ENCODE measurements at places on chromosomes 12 and 14. TPM values are rescaled to one million over a fixed set of nuclear protein-coding genes. Genes with fewer than 3 reads are reported as not detected.

DNA sequence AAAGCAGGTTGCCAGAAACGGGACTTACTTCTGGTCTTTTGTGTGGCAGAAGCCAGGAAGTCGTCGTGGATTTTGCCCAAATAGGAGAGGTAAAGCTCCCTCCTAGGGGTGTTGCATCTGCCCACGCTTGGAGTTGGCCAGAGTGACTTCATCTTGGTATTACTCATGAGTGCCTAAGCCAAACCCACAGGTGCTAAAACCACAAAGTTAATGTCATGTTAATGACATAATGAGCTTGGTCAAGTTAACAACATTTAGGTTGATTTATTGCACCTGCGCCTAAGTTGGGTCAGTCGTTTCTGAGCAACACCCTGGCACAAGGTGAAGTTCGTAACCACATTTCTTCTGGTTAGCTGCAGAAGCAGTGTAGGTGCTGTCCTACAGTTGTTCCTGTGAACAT is 225.2 kb downstream of the FUT8 start:
- no peak for DNase-seq

DNA sequence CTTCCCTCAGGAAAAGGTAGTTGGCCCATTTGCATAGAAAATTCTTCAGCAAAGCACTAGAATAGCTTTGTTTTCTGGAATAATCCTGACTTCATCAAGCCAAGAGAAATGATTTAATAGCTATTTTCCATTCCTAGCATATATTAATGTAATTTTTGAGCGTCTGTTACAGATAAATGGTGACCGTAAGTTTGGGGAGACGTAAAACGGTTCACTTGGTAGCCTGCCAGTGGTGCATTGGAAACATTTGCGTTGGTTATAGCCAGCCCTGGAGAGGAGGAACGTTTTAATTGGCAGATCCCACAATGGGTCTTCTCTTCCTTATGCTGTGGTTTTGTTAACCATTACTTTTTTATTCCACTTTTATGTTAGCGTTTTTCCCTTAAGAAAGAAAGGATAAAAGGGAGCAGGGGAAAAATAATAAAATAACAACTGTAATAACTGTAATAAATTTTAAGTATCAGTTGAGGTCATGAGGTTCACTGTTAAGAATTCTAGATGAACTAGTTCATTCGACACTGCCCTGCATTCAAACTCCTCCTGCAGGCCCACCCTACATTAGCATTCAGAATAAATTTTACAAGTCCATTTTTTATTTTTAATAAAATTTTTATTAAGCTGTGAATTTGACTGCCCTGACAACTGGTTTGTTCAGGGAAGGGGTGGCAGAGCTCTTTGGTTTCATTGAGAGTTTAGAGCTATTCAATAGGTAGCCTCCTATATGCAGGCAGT is 300.7 kb downstream of the ERC1 start:
- no peak for DNase-seq

DNA sequence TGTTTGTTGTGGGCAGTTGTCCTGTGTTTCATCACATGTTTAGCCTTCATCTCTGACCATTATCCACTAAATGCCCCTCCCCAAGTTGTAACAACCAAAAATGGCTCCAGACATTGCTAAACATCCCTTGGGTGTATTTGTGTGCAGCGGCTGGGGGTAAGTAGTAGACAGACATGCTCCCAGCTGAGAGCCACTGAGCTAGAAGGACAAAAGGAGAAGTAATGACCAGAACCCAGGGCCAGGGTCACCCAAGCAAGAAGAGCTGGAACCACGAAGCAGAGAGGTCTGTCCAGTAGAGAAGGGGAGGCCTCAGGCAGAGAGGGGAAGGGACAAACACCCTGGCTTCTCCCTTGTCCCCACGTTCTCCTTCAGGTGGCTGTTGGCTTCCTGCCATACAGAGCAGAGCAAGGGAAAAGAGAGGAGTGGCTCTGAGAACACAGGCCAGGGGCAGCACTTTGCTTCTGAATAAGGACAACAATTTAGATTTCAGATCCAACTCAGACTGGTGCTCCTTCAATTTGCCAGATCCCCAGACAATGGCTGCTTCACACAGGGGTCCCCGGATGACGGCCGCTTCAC is 55.2 kb downstream of the NDUFA12 start:
- no peak for DNase-seq

- no peak for DNase-seq
Measured at GRCh38 chr12:122094735-122095631, 16.4 kb downstream of the MLXIP start.

- DNase-seq = no peak
Measured at GRCh38 chr12:78864870-78865463, 393 bp downstream of the SYT1 start.

DNA sequence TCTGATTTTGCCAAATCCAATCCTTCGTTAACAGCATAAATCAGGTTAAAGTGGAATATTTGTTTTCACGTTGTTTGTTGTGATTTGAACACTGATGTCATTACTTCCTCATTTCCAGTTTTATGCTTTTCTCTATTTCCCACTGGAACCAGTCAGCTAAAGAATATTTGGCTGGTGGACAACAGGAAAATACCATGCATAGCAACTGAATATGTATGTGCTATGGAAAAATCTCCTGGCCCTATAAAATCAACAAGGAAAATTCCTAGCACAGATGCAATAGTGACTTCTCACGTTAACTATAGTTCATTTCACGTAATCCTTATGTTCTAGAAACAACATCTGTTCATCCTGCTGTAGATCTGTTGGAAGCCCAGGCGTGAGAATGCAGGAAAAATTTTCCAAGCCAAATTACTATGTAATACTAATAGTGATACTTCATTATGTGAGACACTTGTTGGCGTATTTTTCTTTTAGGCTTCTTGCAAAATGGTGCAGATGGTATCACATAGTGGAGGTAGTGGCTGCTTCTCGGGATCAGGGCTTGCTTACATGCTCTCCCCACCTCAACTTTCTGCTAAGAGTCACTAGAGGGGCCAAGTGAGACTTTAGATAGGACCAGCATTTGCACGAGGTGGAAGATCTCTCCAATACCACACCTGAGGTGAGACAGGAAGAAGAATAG is 86.3 kb upstream of the USP44 start:
- no peak for DNase-seq

GRCh38 chr12:114625294-114625851 is 58.6 kb downstream of the TBX3 start:
- peak; percentile 71 for DNase-seq

DNA sequence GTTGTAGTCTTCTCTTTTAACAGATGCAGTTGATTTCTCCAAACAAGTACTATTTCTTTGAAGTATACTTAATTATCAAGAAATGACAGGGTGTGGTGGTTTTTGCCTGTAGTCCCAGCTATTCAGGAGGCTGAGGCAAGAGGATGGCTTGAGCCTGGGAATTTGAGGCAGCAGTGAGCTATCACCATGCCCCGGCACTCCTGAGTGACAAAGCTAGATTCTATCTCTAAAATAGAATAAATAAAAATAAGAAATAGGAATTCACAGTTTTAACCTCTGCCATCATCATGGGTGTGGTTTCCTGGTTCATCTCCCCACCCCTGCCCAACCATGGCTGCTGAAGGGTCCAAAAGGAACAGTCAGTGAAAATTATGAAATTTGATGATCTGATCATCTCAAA is 290.2 kb upstream of the FLRT2 start:
- no peak for DNase-seq

DNA sequence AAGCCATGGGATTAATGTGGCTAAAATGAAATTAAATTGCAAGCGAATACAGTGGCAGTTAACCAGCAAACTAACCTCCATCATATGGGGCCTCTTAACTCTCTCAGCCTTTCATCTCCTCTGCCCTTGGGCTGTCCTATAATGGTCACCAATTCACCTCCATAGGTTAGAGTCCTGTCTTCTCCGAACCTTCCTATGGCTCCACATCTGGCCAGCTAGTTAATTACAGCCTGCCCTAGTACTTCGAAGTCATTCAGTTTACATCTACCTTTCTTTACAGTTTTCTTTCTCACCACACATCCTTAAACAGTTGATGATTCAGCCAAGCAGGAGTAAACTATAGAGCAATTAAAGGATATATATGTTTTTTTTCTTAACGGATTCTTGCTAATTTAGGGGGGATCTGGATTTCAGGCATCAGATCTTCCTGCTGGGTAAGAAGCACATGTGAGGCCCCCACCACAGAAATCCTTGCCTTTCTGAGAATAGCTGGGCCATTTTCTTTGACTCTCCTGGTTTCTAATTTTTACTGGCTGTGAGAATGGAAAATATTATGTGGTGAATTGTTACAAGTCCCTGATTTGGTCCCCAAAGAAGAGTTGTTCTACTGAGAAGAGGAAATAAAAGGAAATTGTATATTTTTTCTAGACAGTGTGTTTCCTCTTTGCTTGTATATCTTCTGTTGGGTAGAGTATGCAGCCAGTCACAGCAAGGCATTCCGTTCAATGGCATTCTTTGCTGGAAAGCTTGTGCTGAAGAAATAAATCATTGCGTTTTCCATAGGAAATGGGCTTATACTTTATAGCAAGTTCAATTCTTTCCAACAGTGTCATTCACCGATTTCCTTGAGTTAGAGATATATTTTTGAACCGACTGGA is 16.7 kb downstream of the HMGA2 start:
- peak; percentile 79 for DNase-seq

DNA sequence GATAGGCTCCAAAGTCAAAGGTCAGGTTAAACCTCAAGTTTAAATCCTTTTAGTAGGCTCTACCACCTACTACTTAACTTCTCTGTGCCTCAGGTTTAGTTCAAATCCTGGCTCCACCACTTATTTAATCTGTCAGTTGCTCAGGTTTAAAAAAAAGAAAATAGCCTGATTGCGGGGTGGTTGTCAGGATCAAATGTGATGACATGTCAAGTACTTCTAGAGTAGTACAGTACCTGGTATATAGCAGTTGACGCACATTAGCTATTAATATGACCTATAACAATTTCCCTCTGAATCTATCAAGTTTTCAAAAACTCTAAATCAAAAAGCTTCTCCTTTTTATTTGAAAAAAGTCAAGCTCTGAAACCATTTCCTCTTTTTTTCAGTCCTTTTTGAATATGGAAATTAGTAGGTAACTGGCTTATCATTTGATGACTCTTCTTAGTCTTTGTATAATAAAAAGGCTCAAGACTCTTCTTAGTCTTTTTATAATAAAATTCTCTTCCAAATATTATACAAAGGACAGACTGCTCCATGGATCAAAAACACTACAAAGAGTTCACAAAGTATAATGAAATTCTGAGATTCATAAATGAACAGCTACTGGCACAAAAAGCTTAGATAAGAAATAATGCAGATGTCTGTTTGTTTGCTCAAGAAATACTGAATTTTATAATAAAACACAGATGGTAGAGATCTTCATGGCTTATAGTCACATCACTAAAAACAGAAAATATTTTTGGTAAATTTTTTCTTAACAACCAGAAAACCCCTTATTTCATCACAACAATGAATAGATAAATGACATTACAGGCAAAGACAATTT is 5.0 kb downstream of the OSBPL8 start:
- DNase-seq = no peak

- DNase-seq = no peak
Measured at GRCh38 chr12:91219511-91219910, 36.9 kb upstream of the DCN start.

DNA sequence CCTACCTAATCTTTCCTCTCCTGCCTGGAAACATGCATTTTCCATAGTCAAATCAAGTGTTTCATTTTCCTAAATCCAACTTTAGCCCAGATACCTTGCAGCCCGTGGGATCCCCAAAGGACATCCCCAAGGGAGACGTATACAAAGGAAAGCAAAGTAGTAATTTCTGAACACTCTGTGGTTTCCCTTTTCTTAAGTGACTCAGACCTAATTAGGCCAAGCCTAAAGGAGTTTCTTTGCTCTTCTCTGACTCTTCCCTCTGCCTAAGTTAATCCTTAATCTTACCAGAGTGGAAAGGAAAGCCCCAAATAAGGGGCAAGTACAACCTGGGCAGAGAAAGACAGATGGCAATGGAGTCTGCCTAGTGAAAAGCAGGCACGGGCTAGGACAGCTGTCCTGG is 250.3 kb downstream of the SPTSSA start:
- DNase-seq = no peak

DNA sequence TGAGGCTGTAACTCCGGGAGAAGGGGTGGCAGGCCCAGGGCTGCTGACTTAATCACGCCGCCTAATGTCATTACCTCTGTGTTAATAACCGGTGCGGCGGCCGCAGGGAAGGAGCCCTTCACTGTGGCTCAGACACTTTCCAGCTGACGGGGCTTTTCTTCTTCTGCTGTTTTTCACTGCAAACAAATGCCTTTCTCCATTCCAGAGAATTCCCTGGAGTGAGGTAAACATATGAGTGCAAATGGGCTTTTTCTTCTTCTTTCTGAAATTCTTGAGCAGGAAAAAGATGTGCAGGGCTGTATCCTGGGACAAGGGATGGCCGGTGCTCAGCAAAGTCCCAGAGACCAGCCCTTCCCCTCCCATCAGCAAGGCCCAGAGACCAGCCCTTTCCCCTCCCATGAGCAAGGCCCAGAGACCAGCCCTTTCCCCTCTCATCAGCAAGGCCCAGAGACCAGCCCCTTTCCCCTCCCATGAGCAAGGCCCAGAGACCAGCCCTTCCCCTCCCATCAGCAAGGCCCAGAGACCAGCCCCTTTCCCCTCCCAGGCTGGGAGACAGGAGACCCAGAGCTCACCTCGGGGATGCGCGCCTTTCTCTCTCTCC is 33.4 kb upstream of the FAM181A start:
- DNase-seq = no peak

DNA sequence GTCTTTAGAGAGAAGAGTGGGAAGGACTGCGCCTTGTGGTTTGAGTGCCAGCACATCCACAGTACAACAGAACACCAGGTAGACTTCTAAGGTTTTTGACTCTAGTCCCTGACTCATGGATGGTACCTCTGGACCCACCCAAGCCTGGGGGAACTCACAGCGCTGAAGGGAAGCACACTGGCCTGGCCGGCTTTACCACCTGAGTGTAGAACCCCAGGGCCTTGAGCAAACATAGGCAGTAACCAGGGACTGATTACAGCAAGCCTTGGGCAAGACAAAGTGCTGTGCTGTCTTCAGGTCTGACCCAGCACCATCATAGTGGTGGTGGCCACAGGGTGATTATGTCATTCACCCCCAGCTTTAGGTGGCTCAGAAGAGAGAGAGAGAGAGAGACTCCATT is 17.2 kb downstream of the EML5 start:
- DNase-seq = no peak

GRCh38 chr14:67963545-67963944 is 144.0 kb downstream of the RAD51B start:
- no peak for DNase-seq

GRCh38 chr14:74261288-74261687 is 22.0 kb downstream of the VSX2 start:
- DNase-seq = no peak

- DNase-seq = no peak
Measured at GRCh38 chr12:113804961-113805600, 161.0 kb downstream of the RBM19 start.

GRCh38 chr14:26820138-26820537 is 222.3 kb upstream of the NOVA1 start:
- DNase-seq = no peak

OTOGL gene
- 0.50 TPM for total RNA-seq

GTF2H3 gene
- 41.1 TPM for total RNA-seq

TPPP2 gene
- not detected for total RNA-seq

TTC9 gene
- total RNA-seq = 0.38 TPM

CCDC177 gene
- not detected for total RNA-seq

LMO3 gene
- not detected for total RNA-seq

FOS gene
- total RNA-seq = 6.6 TPM

CLEC14A gene
- not detected for total RNA-seq
